ENCODE measurements at places on chromosomes 4 and X.

DNA sequence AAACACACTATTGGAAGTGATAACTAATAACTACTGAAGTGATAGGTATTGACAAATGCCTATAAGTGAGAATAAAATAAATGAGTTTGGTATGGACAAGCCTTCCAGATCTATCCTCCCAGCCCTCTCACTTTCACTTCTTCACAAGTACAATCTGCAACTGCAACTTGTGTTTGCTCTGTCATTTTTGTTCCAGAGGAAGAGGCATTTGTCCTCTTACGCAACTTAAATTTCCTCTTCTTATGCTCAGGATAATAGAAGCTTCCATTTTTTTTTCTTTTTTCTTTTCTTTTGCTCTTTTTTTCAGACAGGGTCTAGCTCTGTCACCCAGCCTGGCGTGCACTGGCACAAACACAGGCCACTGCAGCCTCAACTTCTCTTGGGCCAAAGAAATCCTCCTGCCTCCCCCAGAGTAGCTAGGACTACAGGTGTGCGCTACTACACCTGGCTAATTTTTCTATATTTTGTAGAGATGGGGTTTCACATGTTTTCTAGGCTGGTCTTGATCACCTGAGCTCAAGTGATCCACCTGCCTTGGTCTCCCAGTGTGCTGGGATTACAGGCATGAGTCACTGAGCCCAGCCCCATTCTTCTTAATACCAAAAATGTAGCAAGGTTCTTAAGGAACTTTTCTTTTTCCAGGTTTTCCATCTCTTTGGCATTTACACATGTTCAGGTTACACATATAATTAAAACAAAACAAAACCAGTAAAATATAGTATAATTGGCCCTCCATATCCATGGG is 73.1 kb downstream of the PDGFC start:
- DNase-seq, result no peak

DNA sequence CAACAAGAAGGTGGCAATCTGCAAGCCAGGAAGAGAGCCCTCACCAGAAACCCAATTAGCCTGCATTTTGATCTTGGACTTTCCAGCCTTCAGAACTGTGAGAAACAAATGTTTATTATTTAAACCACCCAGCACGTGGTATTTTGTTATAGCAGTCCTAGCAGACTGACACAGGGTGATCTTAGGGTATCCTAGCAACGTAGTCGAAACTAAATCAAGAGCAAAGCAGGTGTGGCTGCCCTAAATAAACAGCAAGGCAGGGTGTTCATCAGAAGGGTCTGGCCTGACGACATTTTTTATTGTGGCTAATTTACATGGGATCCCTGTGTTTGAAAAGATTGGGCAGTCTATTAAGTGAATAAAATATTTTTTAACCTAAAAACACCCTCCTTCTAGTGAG is 198.8 kb downstream of the VEGFC start:
- no peak for DNase-seq

- DNase-seq, result no peak
Observed at GRCh38 chr4:173834151-173834550, 304.1 kb upstream of the HAND2 start.

DNA sequence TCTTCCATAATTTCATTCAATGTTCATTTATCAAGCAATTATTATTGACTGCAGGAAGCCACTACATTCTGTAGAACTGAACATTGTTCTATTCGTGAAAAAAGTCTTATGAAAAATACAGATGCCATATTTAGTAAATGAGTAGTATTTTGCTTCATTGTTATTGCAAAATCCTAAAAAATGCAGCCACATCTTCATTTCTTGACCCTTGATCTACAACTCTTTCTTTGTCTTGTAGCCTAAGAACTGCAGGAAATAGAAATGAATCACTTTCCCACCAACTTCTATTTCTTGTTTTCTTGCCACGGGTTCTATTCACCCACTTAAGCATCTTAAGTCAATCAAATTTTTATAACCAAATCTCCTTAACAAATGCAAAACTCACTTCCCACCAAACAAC is 63.3 kb downstream of the KCNIP4 start:
- no peak for DNase-seq

- DNase-seq, result no peak
Observed at GRCh38 chr4:77493120-77493752, 112.4 kb upstream of the CXCL13 start.

DNA sequence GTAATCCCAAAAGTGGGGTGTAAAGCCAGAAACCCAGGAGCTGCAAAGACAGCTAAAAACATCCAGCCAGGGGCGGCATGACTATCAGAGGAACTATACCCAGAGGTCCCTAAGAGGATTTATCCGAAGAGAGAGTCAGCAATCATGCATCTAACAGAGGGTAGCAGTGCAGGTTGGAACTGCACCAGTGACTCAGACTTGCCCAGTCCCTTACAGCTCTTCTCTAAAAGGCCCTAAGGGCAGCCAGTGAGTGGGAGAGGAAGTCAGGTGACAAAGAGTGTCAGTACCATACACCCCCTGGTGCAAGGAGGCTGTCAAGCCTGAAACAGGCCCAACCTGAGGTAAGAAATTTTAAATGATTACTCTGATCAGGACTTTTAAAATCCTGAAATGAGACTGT is 88.1 kb downstream of the CAMK2D start:
- no peak for DNase-seq

GRCh38 chrX:119692191-119693039 is 553 bp downstream of the SEPTIN6 start:
- no peak for DNase-seq

DNA sequence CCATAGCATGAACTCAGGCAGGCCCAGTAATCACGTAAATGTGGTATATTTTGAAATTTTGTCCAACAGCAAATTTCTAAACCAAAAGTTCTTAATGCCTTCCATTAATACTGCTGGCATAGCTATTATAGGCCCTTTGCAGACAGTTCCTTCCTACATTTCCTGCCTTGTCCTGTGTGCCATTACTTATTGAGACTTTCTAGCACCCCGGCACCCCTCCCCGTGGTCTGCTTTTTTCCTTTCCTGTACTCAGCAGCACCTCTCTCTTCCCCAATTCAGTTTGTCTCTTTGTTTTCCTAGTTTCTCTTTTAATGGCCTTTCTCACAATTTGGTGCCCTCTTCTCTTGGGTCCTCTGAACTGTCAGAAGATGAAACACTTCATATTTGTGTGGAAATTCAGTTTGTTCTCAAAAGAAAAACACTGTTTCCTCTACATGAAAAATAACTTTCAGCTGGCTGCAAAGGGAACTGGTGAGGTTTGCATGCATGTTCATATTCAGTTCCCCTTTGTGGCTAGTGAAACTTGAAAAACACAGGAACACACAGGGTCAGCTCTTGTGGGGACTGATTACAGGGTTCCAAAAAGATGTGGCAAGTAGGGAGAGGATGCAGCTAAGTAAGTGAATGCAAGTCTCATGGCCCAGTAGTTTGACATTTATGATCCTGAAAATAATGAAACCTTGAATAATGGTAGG is 17.1 kb downstream of the GPR34 start:
- no peak for DNase-seq

- no peak for DNase-seq
Observed at GRCh38 chr4:147674073-147674472, 9.9 kb downstream of the PRMT9 start.

GRCh38 chr4:153398713-153399112 is 54.2 kb downstream of the MND1 start:
- DNase-seq, result no peak

DNA sequence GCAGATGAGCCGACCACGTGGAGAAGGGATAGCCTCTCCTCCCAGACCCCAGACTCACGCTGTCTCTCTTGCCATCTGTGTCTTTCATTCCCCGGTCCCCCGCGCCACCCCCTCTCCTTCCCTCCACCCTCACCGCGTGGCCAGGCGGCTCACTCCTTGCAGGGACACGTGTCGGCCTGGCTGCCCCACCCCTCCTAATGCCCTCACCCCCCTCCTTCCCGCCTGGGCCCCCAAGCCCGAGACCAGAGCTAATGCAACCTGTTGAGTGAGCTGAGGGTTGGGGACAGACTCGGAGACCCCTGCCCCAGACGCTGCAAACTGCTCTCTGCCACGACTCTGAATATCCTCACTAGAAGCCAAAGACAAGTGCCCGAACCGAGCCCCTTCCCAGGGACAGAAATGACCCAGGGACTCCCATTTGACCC is 1.8 kb downstream of the SLC38A5 start:
- DNase-seq, result no peak

GRCh38 chrX:14873676-14874049 is 442 bp downstream of the MOSPD2 start:
- DNase-seq, result no peak

DNA sequence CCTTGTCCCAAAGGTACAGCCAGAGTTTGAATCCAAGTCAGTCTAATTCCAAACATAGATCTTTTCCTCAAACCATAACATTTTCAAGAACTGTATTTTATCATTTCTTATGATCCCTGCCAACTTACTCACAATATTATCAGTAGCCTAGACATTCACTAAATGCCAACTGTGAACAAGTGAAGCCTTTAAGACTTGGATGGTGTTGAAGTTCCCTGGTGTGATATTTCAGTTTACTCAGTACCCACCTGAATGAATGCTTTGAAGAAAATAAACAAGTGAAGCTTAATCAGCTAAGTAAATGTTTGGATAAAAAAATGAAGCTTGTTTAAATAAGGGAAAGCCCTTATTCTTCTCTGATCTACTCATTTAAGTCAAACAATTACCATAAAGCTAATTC is 1028.3 kb downstream of the DMD start:
- no peak for DNase-seq

DNA sequence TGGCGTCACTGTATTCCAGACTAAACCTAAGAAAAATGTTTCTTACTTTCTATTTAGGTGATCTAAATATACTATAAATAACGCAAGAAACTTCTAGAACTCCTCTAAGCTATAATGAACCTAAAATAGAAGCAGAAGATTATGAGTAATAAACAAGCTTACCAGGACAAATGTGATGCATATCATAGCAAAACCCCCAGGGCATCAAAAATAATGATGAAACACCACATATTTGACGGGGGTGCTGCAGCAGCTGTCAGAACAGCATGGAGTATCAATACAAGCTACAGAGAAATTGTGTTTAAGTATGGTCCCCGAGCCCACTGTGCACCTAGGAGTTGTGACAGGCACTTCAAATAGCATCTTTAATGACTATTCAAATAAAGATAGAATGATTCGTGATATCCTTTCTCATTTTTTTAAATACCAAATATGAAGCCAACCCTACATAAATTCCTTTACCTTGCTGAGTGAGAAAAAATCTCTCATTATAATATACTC is 337.3 kb downstream of the CENPC start:
- DNase-seq, result no peak

GRCh38 chr4:85168234-85168834 is 201.8 kb upstream of the WDFY3 start:
- no peak for DNase-seq

DNA sequence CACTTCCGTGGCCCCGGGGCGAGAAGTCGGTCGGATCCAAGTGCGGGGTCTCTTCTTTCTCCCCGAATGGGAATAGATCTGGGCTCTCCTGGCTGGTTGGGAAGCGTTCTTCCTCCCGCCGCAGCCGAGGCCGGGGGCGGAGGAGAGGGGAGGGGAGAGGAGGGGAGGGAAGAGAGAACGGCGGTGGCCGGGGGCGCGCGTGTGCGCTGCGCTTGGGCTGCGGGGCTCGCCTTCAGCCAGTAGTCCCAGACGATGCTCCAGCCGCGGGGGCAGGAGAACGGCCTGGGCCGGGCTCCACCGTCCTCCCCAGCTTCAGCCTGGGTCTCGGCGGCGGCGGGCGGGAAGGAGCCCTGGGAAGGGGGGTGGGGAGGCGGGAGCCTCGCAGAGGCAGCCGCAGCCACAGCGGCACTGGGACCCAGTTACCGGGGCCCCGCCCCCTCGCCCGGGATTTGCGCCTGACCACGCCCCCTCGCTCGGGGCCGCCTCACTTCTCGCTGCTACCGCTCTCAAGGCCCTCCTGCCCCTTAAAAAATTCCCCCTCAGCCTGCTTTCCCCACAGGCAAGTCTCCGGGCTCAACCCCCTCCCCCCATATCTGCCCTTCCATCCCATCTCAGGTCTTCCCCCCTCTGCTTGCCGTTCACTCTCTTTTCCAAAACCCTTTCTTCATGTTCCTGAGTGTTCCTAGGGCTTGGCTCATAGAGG is at the start of gene FGD1:
FGD1 (minus strand) TSS at position 421 of the 703 bp plus-strand sequence. CDS start 802 bp downstream, outside the sequence.
- peak; percentile 58 for DNase-seq

- DNase-seq, result no peak
Observed at GRCh38 chr4:151359576-151359975, 34.2 kb upstream of the SH3D19 start.

DNA sequence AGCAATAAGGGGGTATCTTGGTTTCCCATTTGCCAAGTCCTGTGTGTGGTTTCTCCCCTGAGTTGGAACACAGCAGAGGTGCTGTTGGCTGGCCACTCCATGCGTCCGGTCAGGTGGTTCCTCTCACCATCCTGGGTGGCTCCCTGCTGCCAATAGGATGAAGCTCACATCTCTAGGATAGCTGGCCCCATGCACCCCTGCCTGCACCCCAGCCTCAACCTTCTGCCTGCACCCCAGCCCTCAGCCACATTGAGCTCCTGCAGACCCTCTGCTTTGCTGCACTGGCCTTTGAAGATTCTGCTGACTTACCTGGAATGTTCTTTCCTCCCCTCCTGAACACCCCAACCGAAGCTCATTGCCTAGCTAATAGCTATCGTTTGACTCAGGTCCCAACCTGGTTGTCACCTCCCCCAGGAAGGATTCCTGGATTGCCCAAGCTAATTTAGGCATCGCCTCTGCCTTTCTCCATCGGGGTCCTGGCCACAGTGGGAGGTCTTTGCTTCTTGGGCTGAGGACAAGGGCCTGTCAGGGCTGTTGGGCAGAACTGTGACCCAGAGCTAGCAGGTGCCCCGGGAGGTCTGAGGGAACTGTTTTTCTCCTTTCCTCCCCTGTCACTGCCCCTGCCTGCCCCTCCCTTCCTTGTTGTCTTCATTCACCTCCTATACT is 36.6 kb upstream of the GRPEL1 start:
- DNase-seq, result no peak

DNA sequence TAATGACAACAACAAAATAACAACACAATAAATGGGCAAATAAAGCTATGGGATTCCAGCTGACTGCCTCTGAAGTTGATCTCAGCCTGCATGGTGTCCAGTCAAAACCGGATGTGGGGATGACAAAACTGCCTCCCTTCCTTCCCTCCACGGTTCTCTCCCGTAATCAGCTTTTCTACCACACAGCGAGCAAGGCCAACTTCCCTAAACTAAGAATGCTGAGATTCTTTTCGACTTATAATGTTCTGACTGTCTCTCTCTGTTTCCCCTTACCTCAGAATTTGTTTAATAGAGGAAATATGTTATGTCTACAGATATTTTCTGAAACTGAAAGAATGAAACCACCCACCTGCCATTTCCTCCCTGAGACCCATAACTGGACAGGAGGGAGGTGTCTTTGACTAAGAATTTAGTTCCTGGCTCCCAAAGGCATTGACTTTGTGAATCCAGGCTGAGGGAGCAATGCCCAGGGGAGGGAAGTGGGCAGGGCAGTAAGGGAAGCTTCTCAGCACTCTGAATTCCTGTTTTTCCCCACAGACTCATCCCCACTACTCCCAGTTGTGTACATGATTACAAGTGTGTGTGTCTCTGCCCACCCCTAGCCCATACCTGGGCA is 1.0 kb upstream of the TLR1 start:
- DNase-seq, result no peak

- DNase-seq, result no peak
Observed at GRCh38 chr4:41509451-41509866, 28.5 kb upstream of the LIMCH1 start.

Data from NT2/D1 (cell line).